Myocyte (in vitro differentiated cells): ENCODE measurements at places on chromosomes 7 and 10.

DNA sequence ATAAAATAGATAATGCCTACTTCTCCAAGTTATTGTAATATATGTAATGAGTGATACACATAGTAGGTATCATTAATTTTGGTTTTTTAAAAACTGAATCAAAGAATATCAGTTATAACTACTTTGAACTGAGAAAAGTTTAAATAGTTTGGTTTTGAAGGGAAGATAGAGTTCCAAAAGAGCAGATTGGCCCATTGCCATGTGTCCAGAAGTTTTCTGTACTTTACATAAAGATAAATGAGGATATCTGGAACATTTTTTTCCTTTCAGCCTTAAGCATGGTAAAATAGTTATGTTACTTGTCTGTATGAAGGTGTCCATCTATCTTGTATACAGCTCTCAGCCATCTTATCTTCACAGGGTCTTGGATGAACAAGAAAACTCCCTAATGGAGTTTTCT lies 97.9 kb upstream of the MXI1 start:
- DNase-seq = no peak

DNA sequence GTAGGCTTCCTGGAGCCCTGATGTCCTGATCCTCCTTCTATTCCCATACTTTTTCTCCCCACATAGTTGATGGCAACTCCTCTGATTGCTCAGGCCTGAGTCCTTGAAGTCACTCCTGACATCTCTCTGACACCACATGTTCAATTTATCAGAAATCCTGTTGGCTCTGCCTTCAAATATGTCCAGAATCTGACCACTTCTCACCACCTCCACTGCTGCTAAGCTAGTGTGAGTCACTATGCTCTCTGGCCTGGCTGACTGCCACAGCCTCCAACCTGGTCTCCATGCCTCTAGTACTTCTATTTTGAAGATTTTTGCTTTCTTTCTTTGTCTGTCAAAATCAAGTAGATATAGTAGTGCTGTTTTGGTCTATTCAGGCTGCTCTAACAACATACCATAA lies 53.0 kb downstream of the TMEM229A start:
- no peak for DNase-seq

DNA sequence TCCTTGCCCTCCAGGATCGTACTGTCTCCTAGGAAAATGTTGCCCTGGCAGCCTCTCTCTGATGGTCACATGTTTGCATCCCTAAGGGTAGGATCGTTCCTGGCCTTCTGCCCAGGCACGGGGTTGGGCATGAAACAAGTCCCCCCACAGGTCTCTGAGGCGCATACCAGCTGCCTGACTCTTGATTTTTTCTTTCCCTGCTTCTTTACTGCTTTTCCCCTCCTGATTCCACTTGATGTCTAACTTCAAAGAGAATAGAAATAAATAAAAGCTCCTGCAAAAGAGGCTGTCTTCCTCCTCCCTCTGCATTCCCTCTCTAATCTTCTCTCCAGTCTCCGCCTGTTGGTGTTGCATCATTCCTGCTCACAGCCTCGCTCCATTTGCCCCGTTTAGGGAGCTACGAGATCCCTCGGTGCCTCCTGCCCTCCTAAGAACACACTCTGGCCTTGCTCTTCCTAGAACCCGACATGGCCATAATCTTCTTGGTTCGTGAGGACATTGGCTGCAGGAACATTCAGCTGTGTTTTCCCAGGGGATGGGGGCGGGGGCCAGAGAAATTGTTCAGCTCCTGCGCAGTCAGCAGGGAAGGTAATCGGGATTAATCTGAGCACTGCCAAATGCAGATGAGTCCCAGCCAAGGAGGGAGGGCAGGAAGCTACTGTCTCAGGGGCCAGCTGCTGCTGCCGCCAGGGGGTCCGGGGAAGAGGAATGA lies 26.0 kb downstream of the LEP start:
- peak; percentile 90 for DNase-seq

DNA sequence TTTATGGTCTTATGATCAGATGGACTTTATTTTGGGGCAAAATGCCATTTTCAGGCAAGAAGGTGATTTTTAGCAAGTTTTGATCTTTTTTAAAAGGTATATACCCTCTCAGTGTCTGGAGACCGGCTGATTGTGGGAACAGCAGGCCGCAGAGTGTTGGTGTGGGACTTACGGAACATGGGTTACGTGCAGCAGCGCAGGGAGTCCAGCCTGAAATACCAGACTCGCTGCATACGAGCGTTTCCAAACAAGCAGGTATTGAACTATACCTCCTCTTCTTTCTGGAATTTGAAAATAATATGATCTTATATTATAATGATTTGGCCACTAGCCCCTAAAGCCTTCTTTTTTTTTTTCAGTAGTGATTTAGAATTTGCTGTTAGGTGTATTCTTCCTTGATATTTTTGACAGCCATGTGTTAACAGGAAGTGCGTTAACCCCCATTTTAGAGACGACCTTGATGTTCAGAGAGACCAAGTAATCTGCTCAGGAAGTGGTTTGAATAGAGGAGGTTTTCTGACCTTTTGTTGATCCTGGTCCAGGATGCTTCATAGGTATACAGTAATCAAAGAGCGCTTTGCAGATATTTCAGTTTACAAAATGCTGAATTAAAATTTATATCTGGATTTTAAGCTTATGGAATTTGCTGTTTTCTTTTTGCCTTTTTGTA lies 6.2 kb downstream of the BUB3 start:
- no peak for DNase-seq

GRCh38 chr10:122084286-122085041 lies 95.5 kb downstream of the TACC2 start:
- no peak for DNase-seq

- DNase-seq = no peak
Measured at GRCh38 chr7:30926313-30926712, 14.7 kb downstream of the AQP1 start.

GRCh38 chr10:96395931-96396877 lies 37.4 kb upstream of the OPALIN start:
- DNase-seq = peak; percentile 55

- peak; percentile 54 for DNase-seq
Measured at GRCh38 chr7:95687759-95688343, 84.5 kb upstream of the DYNC1I1 start.

- no peak for DNase-seq
Measured at GRCh38 chr10:7192831-7193361, 217.9 kb downstream of the SFMBT2 start.

- peak; percentile 72 for DNase-seq
Measured at GRCh38 chr7:29281782-29282541, 87.4 kb downstream of the CHN2 start.

DNA sequence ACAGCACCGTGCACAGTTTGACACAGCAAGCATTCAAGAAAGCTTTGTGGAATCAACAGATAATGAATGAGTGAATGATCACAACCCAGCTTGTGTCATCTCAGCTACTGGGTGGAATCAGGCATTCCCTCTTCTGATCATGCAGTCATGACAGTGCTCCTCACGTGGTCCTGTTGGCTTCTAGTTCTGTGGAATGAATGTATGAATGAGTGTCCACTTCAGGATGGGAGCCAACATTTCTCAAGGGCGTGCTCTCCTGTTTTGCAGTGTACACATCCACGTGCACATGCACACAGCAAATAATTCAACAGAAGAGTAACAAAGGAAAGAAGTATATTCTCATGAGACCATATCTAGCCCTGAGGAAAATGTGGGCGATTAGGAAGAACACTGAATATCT lies 133.1 kb upstream of the NPVF start:
- no peak for DNase-seq

- no peak for DNase-seq
Measured at GRCh38 chr10:27297844-27298521, 57.4 kb upstream of the ACBD5 start.

DNA sequence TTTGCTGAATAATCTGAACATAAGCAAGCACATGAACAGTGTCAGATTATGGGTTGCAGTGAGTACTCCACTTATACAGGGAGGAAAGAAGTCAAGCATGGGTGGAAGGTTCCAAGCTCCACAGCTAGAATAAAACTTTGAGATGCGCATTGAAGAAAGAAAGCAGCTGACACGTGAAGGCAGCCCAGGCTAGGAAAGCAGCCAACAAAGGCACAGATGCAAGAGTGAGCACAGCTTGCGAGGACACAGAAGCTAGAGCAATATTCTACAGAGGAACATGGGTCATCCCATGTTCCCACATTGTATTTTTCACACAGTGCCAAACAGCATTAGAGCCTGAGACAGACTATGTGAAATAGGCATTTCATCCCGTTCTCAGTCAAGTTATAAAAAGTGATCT lies 194.6 kb upstream of the TBX20 start:
- peak; percentile 10 for DNase-seq

DNA sequence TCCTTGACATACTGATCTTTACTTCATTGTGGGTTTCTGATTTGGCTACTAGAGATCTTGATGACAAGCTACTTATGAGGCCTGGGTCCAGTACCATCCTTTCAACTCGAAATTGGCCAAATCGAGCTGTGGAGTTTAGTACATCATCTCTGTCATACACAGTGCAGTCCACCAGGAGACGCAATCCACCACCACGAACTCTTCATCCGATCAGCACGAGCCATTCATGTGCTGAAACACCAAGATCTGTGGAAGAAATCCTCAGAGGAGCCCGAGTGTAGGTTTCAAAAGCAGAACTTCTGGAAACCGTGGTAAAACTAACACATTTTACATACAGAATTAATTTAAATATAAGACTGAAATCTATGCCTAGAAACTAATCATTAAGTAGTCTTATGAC lies 14.2 kb downstream of the DNAJC9 start:
- no peak for DNase-seq

DNA sequence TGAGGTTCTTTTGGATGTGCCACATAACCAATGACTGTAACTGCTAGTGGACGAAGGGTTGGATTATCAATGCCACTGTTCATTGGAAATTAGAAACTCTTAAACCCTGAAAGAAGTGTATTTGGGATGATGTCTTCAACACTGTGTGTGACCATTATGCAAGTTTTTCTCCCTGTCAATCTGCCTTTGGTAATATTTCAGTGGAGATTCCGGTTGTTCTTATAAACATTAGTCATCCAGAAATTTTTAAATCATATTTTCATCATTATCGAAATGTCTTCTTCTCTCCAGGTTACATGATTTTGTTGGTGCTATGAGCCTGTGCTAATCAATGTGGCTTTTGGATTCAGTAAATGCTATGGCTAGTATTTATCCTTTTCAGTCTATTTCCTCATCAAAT lies 61.7 kb upstream of the KLF6 start:
- no peak for DNase-seq
